ENCODE measurements at places on chromosomes 2 and 18. TPM values are rescaled to one million over a fixed set of nuclear protein-coding genes. Genes with fewer than 3 reads are reported as not detected.

IRS1 gene
- 5.9 TPM for total RNA-seq

GMCL1 gene
- 37.1 TPM for total RNA-seq

FEV gene
- total RNA-seq: not detected

SCN2A gene
- not detected for total RNA-seq

EFR3B gene
- total RNA-seq: 0.08 TPM

Measured in CD8-positive, alpha-beta T cell (primary cell).